ENCODE measurements at places on chromosomes 11 and 22.

DNA sequence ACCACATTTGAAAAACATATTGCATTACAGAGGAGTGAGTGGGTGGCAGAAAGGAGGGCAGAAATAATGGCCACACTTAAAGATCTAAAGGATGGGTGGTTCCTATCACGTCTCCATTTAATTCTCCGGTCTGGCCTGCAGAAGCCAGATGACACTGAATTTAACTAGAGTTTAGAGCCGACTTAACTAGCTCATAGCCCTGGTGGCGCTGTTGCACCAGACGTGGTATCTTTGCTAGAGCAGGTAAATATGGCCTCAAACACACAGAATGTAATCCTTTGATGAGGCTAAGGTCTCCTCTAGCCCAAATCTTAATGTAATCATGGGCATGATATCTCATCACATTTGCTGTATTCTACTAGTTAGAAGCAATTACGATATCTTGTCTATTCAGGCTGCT, 51.5 kb upstream of the GAL start:
- peak; percentile 11 for DNase-seq

DNA sequence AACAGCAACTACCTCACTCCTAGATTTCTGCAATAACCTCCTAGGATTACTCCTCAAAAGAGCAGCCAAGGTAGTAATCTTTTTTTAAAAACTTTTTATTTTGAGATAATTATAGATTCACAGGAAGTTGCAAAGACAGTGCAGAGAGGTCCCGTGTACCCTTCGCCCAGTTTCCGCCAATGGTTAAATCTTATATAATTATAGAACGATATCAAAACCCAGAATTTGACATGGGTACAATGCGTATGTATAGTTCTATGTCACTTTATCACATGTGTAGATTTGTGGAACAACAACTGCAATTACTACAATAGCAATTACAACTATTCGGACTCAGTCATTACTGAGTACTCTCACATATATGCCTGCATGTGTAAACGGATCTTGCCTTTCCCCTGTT, 94.8 kb upstream of the APOA1 start:
- DNase-seq: no peak

GRCh38 chr11:10762185-10762584, 11.1 kb downstream of the CTR9 start:
- DNase-seq: no peak

DNA sequence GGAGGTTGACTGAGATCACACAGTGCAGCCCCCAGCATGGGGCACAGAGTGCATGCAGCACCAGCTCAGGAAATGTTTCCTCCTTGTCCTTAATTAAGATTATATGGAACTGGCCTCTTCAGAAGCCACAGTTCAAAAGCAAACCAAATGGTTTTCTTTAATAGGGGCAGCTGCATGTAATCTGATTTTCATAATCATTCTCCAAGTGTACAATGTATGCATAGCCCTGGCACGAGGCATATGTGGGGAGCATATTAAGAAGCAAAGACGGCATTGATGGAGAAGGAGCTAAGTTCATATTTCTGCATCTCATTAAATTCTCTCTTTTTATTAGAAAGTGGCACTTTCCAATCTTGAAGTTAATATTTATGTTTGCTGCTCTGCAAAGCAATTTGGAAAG, 9.9 kb upstream of the PARVB start:
- DNase-seq: no peak

GRCh38 chr11:16976379-16976778, 37.8 kb downstream of the PLEKHA7 start:
- DNase-seq: no peak

GRCh38 chr22:46914916-46915894, 152.8 kb downstream of the TBC1D22A start:
- DNase-seq: no peak

DNA sequence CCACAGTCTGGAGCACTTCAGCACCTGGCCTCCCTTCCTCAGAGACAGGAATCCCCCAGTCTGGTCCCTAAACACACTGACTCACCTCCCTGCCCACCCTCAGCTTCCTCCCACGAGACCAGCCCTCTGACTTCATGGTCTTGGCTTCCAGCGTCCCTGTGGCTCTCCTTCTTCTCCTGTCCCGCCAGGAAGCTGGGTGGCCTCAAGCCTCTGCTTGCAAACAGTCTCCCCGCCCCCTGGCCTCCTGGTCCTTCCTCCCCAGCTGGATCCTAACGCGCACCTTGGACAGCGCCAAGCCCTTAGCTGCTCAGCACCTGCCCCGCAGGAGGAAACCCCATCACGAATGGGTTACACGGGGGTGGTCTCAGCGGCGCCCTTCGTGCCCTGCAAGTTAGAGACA, 4.5 kb downstream of the NCF4 start:
- DNase-seq: no peak
